AG09309 (cell line): ENCODE measurements at places on chromosomes 4 and X.

GRCh38 chrX:42739741-42740140 lies 38.2 kb downstream of the PPP1R2C start:
- DNase-seq = no peak

DNA sequence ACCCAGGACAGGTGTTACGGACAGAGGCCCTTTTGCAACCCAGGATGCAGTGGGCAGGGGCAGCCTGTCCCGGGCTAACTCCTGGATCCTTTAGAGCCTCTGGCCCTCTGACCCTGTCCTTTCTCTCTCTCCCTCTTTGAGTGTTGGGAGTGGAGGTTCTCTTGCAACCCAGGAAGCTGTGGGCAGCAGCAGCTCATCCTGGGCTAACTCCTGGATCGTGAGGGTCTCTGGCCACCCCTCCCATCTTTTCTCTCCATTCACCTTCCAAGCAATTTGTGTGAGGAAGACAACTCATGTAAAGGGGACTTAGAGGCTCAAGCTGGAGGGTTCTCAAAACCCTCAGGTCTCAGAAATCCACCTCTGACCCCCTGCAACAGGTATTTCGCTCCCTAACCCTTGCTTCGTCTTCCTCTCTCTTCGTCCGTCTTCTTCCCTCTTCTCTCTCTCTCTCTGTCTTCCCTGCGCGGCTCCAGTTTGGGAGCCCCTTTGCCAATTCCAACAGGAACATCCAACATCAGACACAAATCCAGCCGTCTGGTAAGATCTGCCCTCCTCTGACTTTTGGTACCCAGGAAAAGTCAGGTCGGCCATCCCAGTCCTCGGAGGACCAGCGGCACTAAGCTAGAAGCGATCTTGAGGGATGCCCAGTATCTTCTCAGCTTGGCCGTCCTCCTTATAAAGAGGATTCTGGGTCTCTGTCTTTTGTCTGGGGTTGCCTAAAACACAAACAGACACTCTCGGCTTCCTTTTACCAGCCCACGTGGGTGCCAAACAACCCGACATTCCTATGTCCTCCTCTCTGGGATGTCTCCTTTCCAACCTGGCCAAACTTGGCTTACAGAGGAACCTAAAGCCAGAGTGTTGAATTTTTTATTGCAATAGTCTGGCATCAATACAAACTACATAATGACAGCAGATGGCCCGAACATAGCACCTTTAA lies 7.9 kb downstream of the ASMTL start:
- no peak for DNase-seq

DNA sequence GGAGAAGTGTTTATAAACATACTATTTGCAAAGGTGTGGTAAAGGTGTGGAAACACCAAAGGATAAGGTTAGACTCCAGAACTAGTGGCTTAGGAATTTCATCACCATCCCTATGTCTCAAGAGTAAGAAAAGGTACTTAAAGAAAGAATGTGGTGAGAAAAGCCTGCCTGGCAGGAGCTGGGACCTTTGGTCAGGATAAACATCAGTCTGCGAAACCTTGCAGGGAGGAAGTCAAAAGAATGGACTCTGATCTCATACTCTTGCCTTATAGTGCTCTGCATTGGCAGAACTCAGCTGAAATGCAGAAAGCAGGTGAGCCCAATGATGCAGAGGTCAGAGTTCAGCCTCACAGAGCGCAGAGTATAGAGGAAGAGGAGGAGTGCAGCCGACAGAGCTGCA lies 97.2 kb upstream of the NR3C2 start:
- no peak for DNase-seq

DNA sequence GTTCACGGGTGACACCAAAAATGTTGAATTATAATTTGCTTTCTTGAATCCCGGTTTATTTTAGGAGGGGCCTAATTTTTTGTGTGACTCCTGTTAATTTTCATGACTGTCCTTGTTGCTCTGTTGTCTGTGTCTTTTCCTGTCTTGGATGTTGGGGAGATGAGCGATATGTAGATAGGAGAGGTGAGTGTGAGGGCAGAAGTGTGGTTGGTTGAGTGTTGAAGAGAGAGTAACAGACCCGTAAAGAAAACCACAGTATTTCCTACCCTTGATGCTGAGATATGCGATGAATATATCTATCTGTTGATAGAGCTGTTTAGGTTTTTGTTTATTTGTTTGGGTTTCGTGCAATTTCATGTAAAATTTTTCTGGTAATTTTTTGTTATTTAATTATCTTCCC lies 70.5 kb downstream of the CPE start:
- DNase-seq = no peak

DNA sequence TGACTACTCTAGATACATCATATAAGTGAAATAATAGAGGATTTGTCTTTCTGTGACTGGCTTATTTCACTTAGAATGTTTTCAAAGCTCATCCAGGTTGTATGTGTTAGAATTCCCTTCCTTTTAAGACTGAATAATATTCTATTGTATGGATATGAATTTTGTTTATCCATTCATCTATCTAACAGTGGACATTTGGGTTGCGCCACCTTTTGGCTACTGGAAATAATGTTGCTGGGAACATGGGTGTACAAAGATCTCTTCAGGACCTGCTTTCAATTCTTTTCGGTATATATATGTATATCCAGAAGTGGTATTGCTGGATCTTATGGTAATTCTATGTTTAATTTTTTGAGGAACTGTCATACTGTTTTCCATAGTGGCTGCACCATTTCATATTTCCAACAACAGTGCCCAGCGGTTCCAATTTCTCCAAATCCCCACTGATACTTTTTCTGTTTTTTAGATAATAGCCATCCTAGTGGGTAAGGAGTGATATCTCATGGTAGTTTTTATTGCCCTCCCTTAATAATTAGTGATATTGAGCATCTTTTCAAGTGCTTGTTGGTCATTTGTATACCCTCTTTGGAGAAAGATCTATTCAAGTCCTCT lies 3.4 kb upstream of the SCD5 start:
- no peak for DNase-seq

DNA sequence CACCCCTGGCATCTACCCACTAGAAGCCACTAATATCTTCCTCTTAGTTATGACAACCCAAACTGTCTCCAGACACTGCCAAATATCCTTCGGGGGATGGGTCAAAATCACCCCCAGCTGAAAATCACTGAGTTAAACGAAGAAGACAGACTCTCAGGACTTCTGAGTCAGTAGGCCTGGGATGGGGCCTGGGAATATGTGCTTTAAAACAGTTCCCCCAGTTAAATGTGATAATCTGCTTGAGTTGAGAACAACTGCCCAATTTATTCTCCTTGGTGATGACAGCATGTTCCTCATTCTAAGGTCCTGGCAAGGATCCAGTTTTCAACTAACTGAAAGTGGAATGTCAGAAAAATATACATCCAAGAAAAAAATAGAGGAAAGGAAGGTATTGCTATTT lies 52.4 kb downstream of the CBLL2 start:
- DNase-seq = no peak

DNA sequence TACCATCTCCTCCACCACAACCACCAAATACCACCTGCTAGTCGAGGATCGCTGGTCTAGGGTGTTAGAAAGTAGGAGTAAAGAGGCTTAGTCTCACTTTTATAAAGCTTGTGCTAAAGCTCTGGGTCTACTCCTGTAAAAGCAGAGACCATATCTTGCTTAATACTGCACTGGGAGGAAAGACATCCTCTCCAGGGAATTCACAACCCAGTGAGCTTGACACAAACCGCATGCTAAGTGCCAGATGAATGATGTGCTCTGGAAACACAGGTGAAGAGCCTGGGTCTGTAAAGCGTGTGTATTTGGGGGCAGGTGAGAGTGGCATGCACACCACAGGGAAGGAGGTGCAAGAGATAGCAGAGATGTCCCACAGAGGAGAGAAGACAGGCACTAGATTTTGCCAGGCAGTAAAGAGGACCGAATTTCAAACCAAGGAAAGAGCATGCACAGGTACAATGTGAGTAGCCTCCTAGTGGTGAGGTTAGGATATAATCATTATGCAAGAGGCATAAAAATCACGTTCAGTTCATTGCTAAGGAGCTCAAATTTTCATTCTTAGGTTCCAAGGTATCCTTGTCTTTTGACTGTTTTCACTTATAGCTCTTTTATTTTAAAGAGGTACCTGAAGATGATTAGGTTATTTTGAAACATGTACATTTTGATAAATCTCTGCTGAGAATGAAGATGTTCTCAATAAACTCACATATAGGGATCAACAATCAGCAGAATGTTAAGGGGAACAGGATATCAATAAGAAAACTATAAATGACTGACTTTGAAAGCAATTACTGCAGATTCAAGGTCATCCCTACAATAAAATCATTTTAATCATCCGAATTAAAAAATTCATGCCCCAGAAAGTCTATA lies 20.7 kb downstream of the TAPT1 start:
- DNase-seq = no peak

DNA sequence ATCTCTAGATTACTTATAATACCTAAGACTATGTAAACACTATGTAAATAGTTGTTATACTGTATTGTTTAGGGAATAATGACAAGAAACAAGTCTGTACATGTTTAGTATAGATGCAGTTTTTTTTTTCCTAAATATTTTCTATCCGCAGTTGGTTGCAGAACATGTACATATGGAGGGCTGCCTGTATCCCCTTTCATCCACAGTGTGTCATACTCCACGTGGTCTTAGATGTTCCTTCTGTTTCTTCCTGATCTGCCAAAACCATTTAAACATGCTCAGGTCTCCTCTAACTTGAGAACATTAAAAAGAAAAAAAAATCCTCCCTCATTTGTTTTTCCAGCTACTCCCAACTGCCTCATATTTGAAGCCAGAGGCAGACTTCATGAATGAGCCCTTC lies 14.0 kb downstream of the OCIAD1 start:
- DNase-seq = no peak

DNA sequence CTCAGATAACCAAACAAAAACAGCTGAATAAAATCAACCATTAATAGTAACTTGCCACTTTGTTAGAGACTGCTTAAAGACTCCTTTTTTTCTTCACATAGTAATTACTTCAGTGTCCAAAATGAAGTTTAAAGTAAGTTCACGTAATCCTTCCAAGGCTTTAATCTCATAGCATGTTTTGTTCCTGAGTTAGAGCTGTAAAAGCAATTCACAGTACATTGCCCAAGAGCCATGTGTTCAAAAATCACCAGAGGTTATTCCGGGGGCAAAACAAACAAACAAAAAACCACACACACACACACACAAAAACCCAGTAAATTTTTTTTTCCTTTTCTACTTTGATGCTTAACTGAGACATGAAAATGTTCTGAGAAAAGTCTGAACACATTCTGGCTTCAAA lies 6.1 kb downstream of the GPR82 start:
- no peak for DNase-seq

GRCh38 chrX:78314561-78314960 lies 12.8 kb downstream of the CYSLTR1 start:
- no peak for DNase-seq

DNA sequence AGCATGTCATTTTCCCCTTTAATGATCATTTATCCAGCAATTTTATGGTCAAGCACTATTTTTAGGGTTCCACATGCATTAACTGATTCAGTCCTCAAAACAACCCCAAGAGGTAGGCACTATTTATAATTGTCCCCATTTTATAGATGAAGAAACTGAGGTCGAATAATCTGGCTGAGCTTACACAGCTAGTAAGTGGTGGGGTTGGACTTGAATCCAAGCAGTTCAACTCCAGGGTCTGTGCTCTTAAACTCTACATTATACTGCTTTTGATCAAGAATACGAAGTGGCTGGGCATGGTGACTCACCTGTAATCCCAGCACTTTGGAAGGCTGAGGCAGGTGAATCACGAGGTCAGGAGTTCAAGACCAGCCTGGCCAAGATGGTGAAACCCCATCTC lies 3.2 kb upstream of the CHRNA9 start:
- no peak for DNase-seq

- no peak for DNase-seq
Observed at GRCh38 chr4:31065086-31065485, 344.9 kb downstream of the PCDH7 start.

GRCh38 chr4:154519214-154519613 lies 27.6 kb upstream of the DCHS2 start:
- no peak for DNase-seq

GRCh38 chr4:155582971-155583437 lies 83.6 kb upstream of the GUCY1A1 start:
- no peak for DNase-seq

- no peak for DNase-seq
Observed at GRCh38 chr4:184216515-184216914, 1.2 kb downstream of the ENPP6 start.

DNA sequence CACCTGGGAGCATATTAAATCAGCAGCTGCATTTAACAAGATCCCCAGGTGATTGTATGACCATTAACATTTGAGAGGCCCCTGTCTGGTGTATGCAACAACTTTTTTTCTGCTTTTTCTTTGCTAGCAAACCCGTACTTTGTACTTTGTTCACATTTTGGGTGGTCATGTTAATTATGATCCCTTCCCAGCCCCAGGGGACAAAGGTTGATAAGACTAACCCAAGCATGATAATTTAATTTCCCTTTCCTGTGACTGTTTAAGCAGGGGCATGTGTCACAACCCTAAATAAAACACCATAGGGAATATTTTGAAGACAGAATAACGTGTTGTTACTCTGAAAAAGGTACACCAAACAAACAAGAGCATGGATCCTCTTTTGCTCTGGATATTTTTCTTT lies 332.0 kb downstream of the PCDH18 start:
- no peak for DNase-seq

DNA sequence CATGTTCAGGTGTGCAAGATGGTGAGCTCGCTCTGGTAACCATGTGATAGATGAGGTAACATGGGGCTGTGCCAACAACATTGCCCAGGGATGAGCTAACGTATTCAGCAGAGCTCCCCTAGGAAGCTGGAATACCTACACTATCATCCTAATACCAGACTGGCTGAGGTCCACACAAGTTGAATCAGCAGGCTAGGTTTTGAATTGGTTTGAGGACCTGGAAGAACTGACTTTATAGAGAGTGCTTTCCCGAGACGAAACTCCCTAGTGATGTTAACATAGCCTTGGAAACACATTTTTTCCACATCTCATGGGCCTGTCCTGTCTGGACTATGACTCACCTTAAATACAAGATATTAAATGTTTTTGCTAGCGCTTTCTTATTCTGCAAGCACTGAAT lies 56.7 kb downstream of the IGFBP7 start:
- DNase-seq = no peak

DNA sequence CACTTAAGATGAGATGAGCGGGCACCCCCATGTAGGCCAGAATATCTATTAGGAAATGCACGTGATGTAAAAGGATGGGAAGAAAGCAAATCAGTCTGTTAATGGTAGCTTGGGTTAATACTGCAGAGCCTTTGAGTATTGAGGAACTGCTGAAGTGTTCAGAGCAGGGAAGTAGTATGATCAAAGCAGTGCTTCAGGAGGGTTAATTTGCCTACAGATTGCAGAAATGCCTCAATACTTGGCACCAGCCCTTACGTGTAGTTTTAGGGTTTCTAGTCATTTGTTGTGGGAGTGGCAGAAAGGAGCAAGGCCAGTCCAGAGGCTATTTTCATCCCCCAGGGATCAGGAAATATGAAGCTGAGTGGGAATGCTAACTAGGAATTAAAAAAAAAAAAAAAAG lies 19.7 kb downstream of the ZFX start:
- DNase-seq = no peak

- no peak for DNase-seq
Observed at GRCh38 chrX:8179656-8180055, 8.6 kb upstream of the VCX2 start.

GRCh38 chr4:90606781-90607180 lies 479.6 kb downstream of the CCSER1 start:
- DNase-seq = no peak
